Lung (tissue), 17 donors: ENCODE measurements at places on chromosomes 4 and X. TPM values are rescaled to one million over a fixed set of nuclear protein-coding genes. Genes with fewer than 3 reads are reported as not detected.

The NPY5R gene
- total RNA-seq = not detected

The JCHAIN gene
- 276 TPM for total RNA-seq

The CDX4 gene
- not detected for total RNA-seq

The FGB gene
- 0.28 TPM for total RNA-seq

The PGAM4 gene
- not detected for total RNA-seq

The USP17L12 gene
- total RNA-seq = not detected

The MAP3K15 gene
- total RNA-seq = 2.1 TPM

The PIM2 gene
- total RNA-seq = 36.5 TPM

The AADAT gene
- 7.1 TPM for total RNA-seq

The ADGRL3 gene
- total RNA-seq = 59.9 TPM

The GNRHR gene
- not detected for total RNA-seq

The PRMT9 gene
- total RNA-seq = 23.9 TPM

The CXXC4 gene
- total RNA-seq = 6.7 TPM

The USP26 gene
- not detected for total RNA-seq

The FGF2 gene
- 9.4 TPM for total RNA-seq

The SLC2A9 gene
- 18.6 TPM for total RNA-seq

The TEX13B gene
- not detected for total RNA-seq

The NONO gene
- 239 TPM for total RNA-seq

The USP27X gene
- 4.3 TPM for total RNA-seq

The FHDC1 gene
- total RNA-seq = 27.2 TPM

The BLOC1S4 gene
- 15.2 TPM for total RNA-seq

The SMIM31 gene
- total RNA-seq = 2.3 TPM

The PLAC8 gene
- total RNA-seq = 72.4 TPM

The TMPRSS11D gene
- not detected for total RNA-seq

The FAM236C gene
- total RNA-seq = not detected

The GRPR gene
- 0.25 TPM for total RNA-seq

The SPANXN4 gene
- total RNA-seq = not detected

The TCEAL5 gene
- not detected for total RNA-seq

The RTL3 gene
- total RNA-seq = 0.28 TPM

The SGMS2 gene
- 60.5 TPM for total RNA-seq

The TGIF2LX gene
- total RNA-seq = not detected

The MAGEB2 gene
- total RNA-seq = not detected

The CABS1 gene
- not detected for total RNA-seq
